ENCODE measurements at places on chromosomes 16 and 17.

DNA sequence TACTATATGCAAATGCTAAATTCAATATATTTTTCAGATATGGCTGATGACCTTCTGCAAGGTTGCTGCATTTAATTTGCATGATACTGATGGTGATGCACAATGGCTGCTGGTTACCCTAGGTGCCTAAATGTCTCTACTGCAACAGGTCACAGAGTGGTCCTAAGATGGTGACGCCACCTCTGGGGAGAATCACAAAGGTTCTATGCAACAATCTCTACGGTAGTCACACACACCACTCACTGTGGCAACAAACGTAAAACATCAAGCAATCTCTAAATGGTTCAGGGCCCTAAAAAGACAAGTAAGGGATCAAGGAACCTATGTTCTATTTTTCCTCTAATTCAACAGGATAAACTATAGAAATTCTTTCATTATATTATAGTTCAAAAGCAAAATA, 293.3 kb downstream of the CEP112 start:
- no peak for DNase-seq

DNA sequence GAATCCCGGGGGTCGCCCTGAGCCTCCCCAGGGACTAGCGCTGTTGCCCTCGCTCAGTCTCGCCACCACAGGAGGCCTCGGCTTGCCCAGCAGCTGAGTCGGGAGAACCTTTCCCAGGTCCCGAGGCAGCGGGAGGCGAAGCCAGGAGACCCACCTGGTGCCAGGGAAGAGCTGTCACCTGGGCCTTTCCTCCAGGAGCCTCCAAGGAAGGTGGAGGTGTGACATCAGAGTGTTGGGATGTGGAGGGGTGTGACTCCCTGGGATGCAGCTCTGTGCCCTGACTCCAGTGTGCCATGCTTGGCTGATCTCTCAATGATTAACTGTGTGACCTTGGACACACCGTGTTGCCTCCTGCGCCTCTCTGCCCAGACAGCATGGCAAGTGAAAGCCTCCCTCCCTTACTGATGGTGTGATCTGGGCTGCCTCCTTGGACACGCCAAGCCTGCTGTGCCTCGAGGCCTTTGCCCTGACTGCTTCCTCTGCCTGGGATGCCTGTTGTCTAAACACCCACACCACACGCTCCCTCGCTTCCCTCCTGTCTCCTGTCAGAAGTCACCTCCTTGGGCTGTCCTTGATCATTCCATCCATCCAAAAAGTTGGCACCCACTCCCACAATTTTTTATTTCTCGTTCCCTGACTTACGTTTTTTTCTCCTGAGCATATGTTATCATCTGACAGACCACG, 88.0 kb downstream of the CMIP start:
- no peak for DNase-seq

- no peak for DNase-seq
Observed at GRCh38 chr17:14316126-14316832, 15.4 kb downstream of the HS3ST3B1 start.

- DNase-seq, result peak; percentile 48
Observed at GRCh38 chr17:81239714-81240555, 817 bp downstream of the NDUFAF8 start.

GRCh38 chr17:58565389-58566311, 51.2 kb upstream of the MTMR4 start:
- no peak for DNase-seq

DNA sequence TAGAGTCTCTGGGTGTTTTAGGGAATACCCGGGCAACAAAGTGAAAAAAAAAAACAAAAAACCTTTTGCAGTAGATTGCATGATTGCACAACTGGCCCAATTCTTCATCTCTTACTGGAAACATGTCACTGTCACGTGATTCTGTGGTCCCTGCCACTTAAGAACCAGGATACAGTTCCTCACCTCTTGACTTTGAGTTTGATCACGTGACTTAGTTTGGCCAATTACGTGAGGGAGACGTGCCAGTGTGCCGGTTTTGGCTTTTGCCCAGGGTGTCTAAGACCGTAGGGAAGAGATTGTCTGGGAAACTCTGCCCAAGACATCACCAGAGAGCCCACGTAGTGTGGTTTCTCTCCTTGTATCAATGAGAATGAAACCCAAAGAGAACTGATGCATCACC, 88.7 kb downstream of the GRIN2A start:
- DNase-seq, result no peak

DNA sequence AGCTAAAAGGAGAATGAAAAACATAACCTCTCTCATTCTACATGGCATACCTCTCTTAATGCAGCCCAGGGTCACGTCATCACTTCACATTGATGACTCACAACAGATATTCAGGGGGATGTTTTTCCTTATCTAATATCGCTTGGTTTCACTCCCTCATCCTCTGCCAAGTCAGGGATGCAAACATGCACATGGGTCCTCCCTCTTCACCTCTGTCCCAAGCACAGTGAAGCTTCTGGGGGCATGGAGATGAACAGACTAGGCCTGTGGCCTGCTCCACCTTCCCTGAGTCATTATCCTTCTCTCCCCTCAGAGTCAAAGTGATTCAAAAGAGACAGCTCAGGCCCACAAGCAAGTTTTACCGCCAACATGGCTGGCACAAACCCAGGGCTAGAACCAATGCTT, 2.3 kb upstream of the MT2A start:
- DNase-seq, result no peak

DNA sequence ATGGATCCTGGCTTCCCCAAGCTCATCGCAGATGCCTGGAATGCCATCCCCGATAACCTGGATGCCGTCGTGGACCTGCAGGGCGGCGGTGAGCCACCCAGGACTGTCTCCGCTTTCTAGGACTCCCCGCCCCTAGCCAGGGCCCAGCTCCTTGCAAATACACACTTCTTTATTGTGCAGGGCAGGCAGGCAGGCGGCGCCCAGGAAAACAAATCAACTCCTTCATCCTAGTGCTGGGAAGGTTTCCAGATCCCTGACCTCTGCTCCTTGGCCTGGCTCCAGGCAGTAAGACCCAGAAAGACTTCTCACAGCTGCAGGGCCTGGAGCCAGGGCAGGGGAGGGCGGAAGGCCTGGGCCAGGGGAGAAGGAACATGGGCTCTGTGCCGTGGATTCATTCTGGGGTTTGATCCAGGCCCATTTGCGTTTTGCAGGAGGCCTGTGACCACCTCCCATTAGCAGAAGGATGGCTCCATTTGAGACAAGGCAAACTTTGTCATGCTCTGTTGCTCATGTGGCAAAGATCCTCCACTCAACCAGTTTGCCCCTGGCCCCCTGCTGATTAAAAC, 6.0 kb upstream of the LPCAT2 start:
- DNase-seq, result no peak

DNA sequence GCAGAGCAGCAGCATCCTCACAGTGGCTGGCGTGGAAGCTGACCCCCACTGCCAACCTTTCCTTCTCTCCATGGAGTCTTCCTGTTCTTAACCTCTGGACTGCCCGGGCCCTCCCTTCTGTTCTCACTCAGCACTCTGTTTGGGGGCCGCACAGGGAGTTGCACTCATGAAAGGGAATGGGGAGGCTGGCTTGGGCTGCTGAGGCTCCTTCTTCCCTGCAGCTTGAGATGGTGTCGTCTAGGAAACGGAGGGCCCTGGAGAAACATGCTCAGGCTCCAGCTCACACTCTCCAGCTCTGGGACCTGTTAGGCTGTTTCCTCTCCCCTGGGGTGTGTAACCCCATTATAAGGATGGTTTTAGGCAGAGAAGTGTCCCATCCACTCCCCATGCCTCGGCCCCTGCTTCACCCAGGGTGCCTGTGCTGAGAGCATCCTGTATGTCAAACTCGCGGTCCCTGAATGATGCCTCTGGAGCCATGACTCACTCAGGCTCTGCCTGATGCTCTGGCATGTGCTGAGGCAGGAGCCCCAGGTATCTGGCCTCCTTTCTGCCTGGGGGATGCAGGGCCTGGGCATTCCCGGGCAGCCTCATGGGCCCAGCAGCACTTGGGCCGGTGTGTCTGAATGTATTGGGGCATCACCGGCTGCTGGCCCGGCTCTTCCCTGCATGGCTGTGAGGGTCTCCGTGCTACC, 18.9 kb downstream of the TMEM94 start:
- DNase-seq, result no peak

DNA sequence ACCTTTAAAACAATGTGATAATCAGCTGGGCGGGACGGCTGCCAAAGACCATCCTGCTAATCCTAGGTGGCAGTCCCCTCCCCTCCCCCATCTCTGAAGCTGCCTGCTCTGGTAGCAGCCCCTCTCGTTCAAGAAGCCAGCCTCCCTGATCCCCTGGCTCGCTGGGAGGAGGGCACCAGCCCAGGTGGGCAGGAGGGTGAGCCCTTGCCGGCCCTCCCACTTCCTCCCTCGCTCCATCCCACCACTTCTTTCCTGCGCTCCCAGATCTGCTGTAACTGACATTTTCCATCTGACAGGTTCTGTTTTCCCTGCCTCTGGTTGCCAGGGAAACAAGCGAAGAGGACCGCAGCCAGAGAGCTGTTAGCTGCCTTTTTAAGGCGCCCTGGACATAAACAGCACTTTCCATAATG, 155.7 kb upstream of the TNRC6C start:
- DNase-seq, result no peak

DNA sequence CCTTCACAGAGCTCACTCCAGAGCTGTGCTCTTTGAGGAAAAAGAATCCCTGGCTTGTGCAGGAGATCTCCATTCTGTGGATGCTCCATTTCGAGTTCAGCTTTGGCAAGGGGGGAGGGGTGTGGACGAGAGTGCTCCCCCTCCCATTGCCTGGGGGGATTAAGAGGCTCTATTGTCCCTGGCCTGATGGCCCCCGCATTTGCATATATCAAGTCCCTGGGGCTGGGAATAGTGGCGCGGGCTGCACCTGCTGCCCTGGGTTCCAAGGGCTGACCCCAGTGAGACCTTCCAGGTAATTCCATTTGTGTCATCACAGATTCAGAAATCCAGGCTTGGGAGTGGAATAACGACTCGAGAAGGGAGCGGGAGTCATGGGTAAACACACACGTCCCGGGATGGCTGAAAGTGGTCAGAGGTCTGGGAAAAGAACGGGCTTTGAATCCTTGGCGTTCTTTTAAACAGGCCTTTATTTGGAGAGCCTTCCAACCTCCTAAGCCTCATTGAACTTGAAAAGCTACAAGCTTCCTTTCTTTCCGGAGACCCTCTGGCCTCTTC, 479.3 kb downstream of the HS3ST3B1 start:
- DNase-seq, result no peak

DNA sequence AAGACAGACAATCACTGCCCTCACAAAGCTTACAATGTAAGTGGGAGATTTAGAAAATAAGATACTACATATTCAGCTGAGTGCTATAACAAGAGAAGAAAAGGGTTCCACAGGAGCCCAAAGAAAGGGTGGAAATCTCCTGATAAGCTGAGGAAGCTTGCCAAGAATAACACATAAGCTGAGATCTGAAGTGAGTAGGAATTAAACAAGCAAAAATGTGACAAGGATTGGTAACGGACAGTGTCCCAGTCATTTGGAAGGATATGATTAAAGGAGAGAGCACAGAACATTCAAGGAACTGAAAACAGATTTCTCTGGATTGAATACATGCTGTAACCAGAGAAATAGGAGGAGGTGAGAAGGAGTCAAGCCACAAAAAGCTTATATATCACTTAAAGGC, 13.0 kb downstream of the CDYL2 start:
- DNase-seq, result no peak

DNA sequence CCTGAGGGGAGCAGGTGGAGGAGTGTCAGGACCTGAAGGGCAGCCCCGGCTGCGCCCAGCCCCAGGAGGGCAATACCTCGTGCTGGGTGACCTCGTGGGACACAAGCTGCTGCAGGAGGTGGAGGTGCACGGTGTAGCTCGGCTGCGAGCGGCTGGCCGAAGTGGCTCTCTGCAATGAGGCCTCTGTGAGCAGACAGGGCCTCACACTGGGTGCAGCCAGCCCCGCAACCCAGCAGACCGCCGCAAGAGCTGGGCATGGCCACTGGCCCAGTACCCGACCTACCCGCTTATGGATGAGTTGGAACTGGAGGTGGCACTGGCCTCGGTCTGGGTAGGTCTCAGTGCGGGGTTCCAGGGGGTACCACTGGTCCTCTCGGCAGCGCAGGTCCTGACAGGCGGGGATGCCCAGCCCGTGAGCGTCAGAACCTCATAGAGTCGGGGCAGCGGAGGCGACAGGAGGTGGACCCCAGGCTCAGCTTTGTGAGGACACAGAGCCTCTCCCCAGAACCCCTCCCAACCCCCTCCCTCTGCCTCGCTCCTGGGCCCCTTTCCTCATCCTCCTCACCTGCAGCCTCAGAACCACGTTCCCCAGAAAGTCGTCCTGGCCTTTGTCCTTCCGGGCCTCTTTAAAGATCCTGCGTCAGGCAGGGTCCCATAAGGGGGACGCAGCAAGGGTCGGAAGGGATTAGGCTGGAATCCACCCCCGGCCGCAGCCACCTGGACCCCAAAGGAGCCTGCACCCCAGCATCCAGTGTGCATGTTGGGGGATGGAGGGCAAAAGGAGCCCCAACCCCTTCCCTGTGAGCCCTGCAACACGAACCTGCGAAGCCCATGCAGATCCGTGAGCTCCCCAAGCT, 4.0 kb downstream of the UNC13D start:
- no peak for DNase-seq

- DNase-seq, result no peak
Observed at GRCh38 chr16:8589057-8589899, 1.0 kb downstream of the TMEM114 start.

DNA sequence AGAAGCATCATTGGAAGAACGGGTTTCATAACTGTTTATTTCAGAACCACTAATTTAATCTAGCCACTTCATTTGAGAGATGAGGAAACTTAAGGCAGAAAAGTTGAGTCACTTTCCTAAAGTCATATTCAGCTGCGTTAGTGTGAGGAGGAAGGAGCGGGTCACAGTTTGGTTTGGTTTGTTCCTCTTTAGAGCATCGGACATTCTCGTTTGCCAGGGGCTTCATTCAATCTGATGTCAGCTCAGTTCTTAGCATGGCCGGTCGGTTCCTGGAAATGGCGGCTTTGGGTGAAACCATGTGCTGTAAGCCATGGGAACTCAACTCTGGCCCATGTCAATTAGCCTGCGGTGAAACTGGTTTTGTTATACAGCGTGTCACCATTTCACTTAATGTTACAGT, 186.5 kb downstream of the LGALS9B start:
- DNase-seq, result no peak

- no peak for DNase-seq
Observed at GRCh38 chr16:89911375-89911774, 7.3 kb upstream of the MC1R start.

GRCh38 chr17:39823407-39824054, 40.6 kb downstream of the IKZF3 start:
- peak; percentile 22 for DNase-seq

- no peak for DNase-seq
Observed at GRCh38 chr16:76464955-76465620, 187.9 kb downstream of the CNTNAP4 start.

DNA sequence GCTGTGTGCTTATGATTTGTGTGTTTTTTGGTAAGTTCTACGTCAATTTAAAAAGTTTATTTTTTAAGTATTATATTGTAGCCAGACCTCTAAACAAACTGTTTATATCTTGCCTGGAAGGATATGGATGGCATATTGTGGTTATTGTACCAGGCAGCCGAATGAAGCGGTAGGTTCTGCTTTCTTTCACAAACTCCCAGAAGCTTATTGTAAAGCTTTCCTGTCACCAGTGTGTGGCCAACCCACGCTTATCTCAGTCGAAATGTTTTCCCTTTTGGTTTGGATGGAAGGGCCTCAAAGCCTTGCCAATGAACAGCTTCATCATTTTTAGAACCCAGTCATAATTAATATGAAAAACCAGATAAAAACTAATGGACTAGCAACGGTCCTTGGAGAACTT, 53.1 kb downstream of the CYB5B start:
- DNase-seq, result no peak

- no peak for DNase-seq
Observed at GRCh38 chr16:88793251-88793954, 8.4 kb upstream of the PIEZO1 start.

All from K562 (cell line).